ENCODE measurements at places on chromosomes 1 and 21. TPM values are rescaled to one million over a fixed set of nuclear protein-coding genes. Genes with fewer than 3 reads are reported as not detected.
A peak's percentile ranks its signal among the peaks of the same experiment; 100 is the strongest.

DNA sequence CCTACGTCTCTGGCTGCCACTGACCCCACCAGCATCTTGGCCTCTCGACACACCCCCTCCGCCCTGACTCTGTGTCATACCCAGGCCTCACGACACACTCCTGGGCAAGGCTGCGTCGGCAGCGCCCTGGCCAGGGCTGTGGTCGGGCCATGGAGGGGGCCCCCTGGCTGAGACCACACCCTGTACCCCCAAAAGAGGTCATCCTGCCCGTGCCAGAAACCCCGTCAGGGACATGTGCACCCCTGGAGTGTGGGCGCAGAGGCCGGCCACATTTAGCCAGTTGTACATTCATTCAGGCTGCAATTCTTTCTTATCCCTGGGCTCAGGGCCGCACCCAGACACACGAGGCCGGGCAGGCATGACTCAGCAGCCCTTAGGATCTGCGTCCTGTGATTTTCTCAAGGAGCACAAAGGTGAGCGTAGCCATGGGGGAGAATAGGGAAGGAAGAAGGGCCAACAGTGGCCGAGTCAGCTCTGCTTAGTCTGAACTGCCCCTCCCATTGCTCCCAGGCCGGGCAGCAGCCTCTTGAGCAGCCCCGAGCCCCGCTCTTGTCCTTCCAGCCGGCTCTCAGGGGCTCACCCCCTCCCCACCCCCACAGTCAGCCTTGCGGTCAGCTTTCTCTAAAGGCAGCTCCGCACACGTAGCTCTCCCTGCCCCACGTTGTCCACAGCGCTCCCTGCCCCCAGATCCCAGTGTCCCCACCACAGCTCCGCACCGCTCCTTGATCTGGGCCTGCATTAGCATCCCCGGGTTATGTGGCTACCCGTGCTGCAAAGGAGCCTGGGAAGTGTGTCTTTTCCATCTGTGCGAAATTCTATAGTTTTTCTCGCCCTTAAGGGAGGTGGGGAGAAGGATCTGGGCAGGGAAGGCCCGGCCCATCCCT lies 7.9 kb downstream of the CSTB start:
- no peak overlapping the region for H3K4me3 ChIP-seq
- H3K27me3 ChIP-seq, result no peaks in the 10 kb centered on the region
- peak; percentile 53 for DNase-seq
- no peak overlapping the region for H3K27ac ChIP-seq
- peaks cover 4% of the 10 kb centered on the region for H3K4me1 ChIP-seq
- peaks cover 6% of the 10 kb centered on the region for H3K36me3 ChIP-seq

The S100A9 gene
- total RNA-seq, result not detected

The APP gene
- 386 TPM for total RNA-seq

The ATG4C gene
- 14.8 TPM for total RNA-seq

DNA sequence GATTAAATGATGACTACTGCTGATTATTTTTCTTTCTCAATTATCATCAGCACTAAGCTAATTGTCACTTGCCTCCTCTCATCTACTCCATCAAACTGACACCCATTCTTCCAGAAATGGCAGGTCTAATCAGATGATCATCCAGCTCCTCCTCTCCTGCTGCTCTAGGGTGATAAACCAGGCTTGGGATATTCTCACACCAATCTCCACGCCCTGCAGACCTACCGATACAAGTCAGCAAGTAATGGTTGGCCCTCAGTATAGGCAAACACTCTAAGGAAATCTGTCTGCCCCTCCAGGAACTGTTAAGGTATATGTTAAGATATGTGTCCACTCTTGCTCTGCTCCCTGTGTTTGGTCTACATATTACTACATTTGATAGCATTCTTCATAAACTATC lies 36.3 kb upstream of the C1orf21 start:
- H3K4me1 ChIP-seq, result no peaks in the 10 kb centered on the region
- H3K27me3 ChIP-seq, result no peaks in the 10 kb centered on the region
- DNase-seq, result no peak
- H3K4me3 ChIP-seq, result no peak overlapping the region
- no peaks in the 10 kb centered on the region for H3K36me3 ChIP-seq

The PGBD5 gene
- 19.0 TPM for total RNA-seq

The HHIPL2 gene
- total RNA-seq, result 0.15 TPM

- no peak for DNase-seq
- H3K36me3 ChIP-seq, result no peaks in the 10 kb centered on the region
- H3K4me3 ChIP-seq, result no peak overlapping the region
- H3K4me1 ChIP-seq, result no peaks in the 10 kb centered on the region
- H3K27ac ChIP-seq, result no peak overlapping the region
These were observed 194.0 kb downstream of the AJAP1 start for GRCh38 chr1:4848431-4848830.

The SLC9C2 gene
- not detected for total RNA-seq

DNA sequence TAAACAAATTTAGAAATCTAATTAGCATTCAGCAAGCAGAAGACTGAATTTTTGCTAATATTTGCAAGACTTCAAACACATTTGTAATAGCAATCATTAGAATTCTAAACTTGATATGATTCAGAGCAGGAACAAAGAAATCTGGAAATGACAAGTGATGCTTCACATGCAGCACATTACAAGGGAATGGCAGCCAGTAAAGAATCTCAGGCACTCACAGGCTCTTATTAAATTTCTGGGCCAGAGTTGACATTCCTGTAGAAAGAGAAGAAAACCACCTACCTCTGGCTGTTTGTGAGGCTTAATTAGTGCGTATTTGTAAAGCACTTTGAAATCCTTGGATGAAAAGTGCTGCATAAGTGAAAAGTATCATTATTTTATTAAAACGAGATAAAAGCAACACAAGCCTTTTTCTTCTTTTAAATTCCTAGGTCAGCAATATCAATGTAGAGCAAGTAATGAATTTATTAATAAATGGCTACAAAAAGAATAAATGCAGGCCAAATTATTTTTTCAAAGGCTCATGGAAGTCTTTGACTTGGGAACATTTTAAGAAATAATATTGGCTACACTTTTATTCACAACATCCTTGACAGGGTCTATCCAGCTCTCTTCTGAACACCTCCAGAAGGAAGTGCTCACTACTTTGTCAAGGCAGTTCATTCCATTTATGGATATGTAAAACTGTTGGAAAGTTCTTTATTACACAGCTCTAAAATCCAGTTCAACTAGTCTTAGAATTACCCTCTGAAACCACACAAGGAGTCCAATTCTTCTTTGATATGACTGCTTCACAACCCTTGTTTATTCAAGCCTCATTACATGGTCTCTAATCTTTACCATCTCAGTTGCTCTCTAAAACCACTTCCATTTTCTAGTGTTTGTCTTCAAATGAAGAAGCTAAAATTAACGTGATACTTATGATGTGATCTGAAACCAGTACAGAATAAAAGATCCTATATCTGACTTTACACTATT lies 32.1 kb upstream of the SCYL3 start:
- DNase-seq, result no peak
- H3K27me3 ChIP-seq, result no peaks in the 10 kb centered on the region
- H3K4me3 ChIP-seq, result no peak overlapping the region
- no peak overlapping the region for H3K27ac ChIP-seq
- no peaks in the 10 kb centered on the region for H3K4me1 ChIP-seq

The C1orf226 gene
- total RNA-seq, result 11.5 TPM

- no peaks in the 10 kb centered on the region for H3K4me1 ChIP-seq
- no peaks in the 10 kb centered on the region for H3K36me3 ChIP-seq
- no peak overlapping the region for H3K27ac ChIP-seq
- no peak for DNase-seq
- H3K4me3 ChIP-seq, result no peak overlapping the region
- no peaks in the 10 kb centered on the region for H3K27me3 ChIP-seq
These were observed 263.9 kb downstream of the NTNG1 start for GRCh38 chr1:107404756-107405155.

GRCh38 chr1:102693345-102693744 lies 415.0 kb downstream of the COL11A1 start:
- H3K27me3 ChIP-seq, result no peaks in the 10 kb centered on the region
- DNase-seq, result no peak
- no peaks in the 10 kb centered on the region for H3K36me3 ChIP-seq
- H3K27ac ChIP-seq, result no peak overlapping the region
- H3K4me1 ChIP-seq, result no peaks in the 10 kb centered on the region
- H3K4me3 ChIP-seq, result no peak overlapping the region

The FCRL2 gene
- total RNA-seq, result not detected

The GJA5 gene
- 0.33 TPM for total RNA-seq

GRCh38 chr1:205812271-205812877 lies 624 bp downstream of the SLC41A1 start:
- no peak overlapping the region for H3K27ac ChIP-seq
- H3K4me3 ChIP-seq, result peak overlapping the region; percentile 92
- H3K27me3 ChIP-seq, result no peaks in the 10 kb centered on the region
- H3K36me3 ChIP-seq, result peaks cover 32% of the 10 kb centered on the region
- DNase-seq, result peak; percentile 66

DNA sequence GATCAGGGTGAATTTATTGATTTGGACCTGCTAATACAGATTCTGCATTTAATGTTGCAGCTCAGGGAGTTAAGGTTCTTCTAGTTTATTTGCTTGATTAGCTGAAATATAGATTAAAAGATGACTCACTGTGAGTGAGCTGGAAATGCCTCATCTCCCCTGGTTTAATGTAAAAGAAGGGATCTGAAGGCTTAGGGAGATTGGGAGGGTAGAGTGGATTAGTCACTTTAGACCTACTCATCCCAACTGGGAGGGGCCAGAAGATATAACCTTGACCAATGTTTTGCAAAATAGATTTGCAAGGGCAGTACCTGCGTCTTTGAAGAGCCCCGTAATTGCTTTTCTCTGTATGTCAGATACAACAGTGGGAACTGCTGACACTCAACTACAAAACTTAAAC lies 922.8 kb upstream of the ADGRL4 start:
- H3K27ac ChIP-seq, result no peak overlapping the region
- H3K27me3 ChIP-seq, result no peaks in the 10 kb centered on the region
- H3K4me3 ChIP-seq, result no peak overlapping the region
- peaks cover 6% of the 10 kb centered on the region for H3K36me3 ChIP-seq
- no peaks in the 10 kb centered on the region for H3K4me1 ChIP-seq

DNA sequence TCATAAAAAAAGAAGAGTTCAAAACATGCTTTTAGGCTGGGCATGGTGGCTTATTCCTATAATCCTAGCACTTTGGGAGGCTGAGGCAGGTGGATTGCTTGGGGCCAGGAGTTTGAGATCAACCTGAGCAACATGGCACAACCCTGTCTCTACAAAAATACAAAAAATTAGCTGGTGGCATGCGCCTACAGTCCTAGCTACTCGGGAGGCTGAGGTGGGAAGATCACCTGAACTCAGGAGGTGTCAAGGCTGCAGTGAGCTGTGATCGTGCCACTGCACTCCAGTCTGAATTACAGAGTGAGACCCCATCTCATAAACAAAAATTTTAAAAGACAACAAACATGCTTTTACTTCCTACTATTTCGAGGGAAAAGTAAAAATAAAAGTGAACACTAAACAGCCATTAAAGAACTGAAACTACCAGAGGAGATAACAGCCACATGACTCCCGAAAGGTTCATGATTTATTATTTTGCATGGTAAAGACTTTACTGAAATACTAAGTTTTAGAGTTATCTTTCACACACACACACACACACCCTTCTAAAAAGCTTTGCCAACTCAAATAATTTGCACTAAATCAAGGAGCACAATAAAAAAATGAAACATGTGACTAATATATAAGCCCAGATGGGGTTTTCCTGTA lies 48.1 kb downstream of the USP1 start:
- no peak for DNase-seq
- H3K27ac ChIP-seq, result no peak overlapping the region
- no peak overlapping the region for H3K4me3 ChIP-seq

The PTPRC gene
- total RNA-seq, result not detected

DNA sequence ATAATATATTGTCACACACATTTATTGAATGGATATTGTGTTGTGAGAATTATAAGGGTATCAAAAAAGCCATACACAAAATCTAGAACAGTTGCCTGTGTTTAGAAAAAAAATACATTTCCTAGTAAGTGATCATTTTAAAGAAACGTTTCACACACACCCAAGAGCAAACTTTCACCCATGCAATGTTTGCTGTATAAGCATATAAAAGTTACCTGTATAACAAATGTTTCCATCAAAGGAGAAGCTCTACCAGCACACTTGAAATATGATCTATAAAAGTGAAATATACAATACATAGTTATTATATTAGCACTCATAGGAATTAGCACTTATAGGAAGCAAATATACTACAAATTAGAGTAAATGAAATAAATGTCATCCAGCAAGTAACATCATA lies 1098.1 kb downstream of the NCAM2 start:
- H3K4me1 ChIP-seq, result no peaks in the 10 kb centered on the region
- no peak overlapping the region for H3K27ac ChIP-seq
- no peak overlapping the region for H3K4me3 ChIP-seq

DNA sequence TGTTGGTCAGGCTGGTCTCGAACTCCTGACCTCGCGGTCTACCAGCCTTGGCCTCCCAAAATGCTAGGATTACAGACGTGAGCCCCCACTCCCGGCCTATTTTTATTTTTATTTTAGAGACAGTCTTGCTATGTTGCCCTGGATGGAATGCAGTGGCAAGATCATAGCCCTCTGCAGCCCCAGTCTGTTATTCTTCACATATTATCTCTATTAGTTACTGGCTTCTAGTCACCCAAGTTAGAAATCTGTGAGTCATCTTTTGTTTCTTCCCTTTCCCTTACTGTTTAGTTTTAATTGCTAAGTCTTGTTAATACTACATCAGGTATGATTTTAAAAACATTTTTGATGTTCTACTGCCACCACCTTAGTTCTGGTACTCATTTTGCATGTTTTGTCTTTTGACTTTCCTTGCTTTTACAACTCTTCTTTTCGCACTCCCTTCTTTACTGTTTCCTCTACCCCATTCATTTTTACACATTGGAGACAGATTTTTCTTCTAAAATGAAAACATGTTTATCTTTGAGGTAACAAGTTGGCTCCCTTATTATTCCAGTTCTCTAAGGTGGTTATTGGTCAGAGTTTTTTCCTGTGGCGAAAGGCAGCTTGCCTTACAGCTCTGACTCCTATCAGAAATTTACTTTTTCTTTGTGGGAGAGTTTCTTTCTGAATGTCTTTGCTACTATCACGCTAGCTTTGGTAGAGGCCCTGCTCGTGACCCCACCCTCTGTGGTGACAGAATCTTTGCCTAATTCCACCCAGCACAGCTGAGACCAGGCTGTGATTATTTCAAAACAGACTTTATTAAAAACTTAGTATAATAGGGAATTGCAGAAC lies 19.5 kb downstream of the ZMYM4 start:
- H3K27me3 ChIP-seq, result no peaks in the 10 kb centered on the region
- H3K36me3 ChIP-seq, result peaks cover 23% of the 10 kb centered on the region
- no peak for DNase-seq
- H3K27ac ChIP-seq, result no peak overlapping the region
- H3K4me3 ChIP-seq, result no peak overlapping the region

GRCh38 chr21:10464975-10465374 lies 56.4 kb upstream of the TPTE start:
- H3K36me3 ChIP-seq, result no peaks in the 10 kb centered on the region
- no peaks in the 10 kb centered on the region for H3K27me3 ChIP-seq
- no peaks in the 10 kb centered on the region for H3K4me1 ChIP-seq
- no peak overlapping the region for H3K4me3 ChIP-seq
- no peak overlapping the region for H3K27ac ChIP-seq
- no peak for DNase-seq

The OR2L3 gene
- not detected for total RNA-seq

Measured in H9 (cell line).